ENCODE measurements at places on chromosomes 6 and 20.
A peak's percentile ranks its signal among the peaks of the same experiment; 100 is the strongest.

DNA sequence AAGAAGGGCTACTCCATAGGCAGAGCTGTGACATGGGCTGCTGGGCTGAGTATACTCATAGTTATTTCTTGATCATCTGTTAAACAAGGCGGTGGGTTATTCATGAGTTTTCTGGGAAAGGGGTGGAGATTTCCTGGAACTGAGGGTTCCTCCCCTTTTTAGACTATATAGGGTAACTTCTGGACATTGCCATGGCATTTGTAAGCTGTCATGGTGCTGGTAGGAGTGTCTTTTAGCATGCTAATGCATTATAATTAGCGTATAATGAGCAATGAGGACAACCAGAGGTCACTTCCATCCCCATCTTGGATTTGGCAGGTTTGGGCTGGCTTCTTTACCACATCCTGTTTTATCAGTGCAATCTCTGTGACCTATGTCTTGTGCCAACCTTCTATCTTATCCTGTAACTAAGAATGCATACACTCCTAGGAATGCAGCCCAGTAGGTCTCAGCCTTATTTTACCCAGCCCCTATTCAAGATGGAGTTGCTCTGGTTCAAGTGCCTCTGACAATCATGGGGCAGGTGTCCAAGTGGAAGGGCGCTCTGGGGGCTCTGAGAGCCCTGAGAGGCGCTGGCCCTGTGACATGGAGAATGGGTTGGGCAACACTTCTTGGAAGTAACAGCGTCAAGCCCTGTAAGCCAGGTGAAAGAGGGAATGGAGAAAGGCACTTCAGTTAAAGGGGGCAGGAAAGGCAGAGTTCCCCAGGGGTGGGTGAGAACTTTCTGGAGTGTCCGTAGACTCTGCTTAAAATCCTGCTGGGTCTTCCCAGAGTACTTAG lies 354.2 kb upstream of the SULF2 start:
- DNase-seq = no peak

GRCh38 chr6:89067796-89068195 lies 12.8 kb upstream of the PNRC1 start:
- DNase-seq = no peak

DNA sequence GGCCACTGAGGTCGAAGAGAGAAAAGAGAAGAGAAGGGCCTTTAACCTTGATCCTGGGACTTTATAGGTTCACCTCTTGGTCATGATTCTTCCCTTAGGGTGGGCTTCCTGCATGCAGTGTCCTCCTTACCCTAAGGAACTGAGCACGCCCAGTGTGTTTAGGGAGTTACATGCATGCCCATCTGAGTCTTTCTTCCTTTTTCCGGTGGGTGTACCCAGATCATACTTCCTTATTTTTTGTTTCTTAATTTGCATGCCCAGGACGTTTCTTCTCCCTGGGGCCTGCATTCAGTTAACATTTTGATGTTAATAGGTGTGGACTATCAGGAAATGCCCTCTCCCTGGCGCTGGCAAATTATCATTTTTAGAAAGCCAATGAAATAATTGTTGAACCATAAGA lies 91.5 kb downstream of the HTR1B start:
- no peak for DNase-seq

- DNase-seq = peak; percentile 77
These were observed 445.9 kb upstream of the JARID2 start for GRCh38 chr6:14799928-14800327.

DNA sequence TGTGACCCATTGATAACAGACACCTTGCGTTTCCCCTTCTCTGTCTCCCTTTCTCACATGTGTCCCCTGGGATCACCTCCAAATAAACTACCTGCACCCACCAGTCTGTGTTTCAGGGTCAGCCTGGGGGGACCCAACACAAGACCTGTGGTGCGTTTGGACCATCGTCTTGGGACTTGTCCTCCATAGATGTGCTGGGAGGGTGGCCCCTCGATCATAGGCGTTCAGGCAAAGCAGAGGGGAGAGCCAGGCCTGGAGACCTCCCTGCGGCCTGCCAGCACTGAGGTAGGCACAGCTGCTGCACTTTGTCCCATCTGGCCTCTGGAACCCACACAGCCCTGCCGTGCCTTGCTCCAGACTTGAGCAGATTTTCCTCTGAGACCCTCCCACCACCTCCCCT lies 18.1 kb downstream of the CST9 start:
- no peak for DNase-seq

DNA sequence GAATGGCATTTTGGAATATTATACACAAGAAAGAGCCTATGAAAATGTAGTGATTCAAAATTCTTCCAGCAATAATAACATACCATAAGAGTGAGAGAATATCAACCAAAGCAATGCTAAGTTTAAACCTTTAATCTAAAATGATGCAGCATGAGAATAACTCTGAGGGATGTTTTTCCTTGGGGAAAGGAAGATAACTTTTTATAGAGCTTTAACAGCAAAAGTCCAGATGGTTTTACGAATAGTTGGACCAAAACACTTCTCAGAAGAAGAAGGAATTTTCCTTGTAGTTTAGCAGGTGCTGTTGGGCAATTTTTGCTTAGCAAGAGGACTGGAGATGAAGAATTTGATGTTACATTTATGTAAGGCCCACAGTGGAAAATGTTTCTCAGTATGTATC lies 1503.2 kb downstream of the HACE1 start:
- DNase-seq = no peak
